ENCODE measurements at places on chromosomes 5 and 9.

- no peak for DNase-seq
Measured at GRCh38 chr9:84512493-84512892, 157.0 kb upstream of the NTRK2 start.

GRCh38 chr9:85079349-85079748 is 409.8 kb downstream of the NTRK2 start:
- no peak for DNase-seq

- no peak for DNase-seq
Measured at GRCh38 chr5:174338185-174339010, 292.9 kb downstream of the NSG2 start.

DNA sequence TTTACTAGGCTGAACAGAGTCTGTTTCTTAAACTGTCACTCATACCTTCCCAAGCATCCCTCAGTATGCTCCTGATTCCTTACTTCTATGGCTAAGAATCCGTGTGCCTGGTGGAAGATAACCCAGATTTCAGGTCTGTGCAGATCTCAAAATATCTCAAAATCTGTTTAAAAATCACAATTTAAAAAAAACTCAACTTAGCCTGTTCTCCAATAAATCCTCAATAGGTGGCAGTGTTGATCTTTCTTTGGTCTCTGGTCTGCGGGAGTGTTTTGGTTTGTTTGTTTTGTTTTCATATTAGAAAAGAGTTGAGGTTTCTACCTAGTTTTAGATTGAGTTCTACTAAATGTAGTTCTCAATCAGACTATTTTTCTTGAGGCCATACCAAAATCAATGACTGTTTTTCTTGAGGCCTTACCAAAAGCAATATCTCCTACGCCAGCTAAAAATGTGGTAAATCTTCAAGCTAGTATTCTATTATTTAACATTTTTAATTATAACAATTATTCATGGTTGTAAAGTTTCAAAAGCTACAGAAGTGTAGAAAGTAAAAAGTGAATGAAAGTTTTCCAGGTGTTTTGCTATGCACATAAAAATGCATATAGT is 57.9 kb downstream of the TGFBR1 start:
- DNase-seq, result no peak

All from stimulated activated CD4-positive, alpha-beta T cell treated with anti-CD3 and anti-CD28 coated beads, Interleukin-4, amount 100 ng/mL, for 4 hours (primary cell).